ENCODE measurements at places on chromosomes 11 and 22. TPM values are rescaled to one million over a fixed set of nuclear protein-coding genes. Genes with fewer than 3 reads are reported as not detected.

RFPL1 gene
- not detected for total RNA-seq

IGSF22 gene
- 0.74 TPM for total RNA-seq

SIK3 gene
- total RNA-seq, result 29.4 TPM

CD44 gene
- 155 TPM for total RNA-seq

GGTLC2 gene
- total RNA-seq, result not detected

GGT5 gene
- 1.6 TPM for total RNA-seq
